Left lobe of liver (tissue), 2 donors: ENCODE measurements at places on chromosomes 7 and 10.

DNA sequence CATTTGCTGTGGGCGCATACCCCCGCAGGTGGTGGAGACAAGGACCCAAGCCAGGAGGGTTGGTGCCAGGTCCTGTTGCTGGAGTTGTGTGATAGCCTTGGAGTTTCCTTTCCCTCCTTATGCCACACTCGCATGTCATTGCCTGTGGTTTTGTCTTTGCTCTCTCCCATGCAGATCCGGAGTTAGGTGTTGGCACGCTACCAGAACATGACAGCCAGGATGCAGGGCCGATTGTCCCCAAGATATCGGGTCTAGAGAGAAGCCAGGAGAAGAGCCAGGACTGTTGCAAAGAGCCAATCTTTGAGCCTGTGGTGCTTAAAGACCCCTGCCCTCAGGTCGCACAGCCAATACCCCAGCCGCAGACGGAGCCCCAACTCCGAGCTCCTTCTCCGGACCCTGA lies 369.2 kb upstream of the GALNT17 start:
- DNase-seq: no peak

- no peak for DNase-seq
Observed at GRCh38 chr10:14806318-14806717, 31.5 kb downstream of the CDNF start.

GRCh38 chr7:158388072-158388471 lies 199.6 kb downstream of the PTPRN2 start:
- DNase-seq: no peak

DNA sequence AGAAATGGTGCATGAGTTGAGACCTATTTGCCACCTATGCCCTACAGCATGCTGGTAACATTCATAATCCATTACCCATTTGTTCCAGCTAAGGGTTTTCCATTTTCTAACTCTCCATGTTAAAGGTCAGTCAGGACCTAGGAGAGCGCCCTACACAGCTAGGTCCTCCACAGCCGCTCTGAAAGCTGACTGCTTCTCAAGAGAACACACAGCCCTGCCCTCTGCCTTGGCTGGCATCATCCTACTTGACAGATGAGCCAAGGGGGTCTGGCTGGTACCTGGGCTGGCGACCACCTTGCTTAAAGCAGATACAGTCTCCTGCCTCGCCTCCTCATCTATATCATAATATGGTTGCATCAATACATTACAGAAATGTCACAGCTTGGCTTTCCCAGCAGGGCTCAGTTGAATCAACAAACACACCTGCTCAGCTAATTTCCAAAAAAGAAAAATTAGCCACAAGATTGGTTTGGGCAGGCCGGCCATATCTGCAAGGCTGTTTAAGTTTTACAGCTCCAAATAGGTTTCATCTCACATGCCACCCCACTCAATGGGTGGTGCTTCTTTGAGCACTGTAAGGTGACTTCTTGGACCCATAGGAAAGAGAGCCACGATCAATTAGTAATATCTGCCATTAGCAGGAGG lies 17.3 kb downstream of the TLL2 start:
- no peak for DNase-seq

DNA sequence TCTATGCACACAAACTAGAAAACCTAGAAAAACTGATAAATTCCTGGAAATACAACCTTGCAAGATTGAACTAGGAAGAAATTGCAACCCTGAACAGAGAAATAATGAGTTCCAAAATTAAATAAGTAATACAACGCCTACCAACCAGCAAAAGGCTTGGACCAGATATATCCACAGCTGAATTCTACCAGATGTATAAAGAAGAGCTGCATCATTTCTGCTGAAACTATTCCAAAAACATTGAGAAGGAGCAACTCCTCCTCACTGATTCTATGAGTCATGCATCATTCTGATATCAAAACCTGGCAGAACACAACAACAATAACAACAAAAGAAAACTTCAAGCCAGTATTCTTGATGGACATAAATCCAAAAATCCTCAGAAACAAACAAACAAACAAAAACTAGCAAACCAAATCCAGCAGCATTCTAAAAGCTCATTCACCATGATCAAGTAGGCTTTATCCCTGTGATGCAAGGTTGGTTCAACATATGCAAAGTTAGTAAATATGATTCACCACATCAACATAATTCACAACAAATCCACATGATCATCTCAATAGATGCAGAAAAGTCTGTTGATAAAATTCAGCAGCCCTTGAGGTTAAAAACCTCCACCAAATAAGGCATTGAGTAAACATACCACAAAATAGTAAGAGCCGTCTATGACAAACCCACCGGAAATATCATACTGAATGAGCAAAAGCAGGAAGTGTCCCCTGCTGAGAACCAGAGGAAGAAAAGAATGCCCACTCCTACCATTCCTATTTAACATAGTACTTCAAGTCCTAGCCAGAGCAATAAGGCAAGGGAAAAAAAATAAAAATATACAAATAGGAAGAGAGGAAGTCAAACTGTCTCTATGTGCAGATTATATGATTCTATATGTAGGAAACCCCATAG lies 98.2 kb downstream of the PCDH15 start:
- no peak for DNase-seq

DNA sequence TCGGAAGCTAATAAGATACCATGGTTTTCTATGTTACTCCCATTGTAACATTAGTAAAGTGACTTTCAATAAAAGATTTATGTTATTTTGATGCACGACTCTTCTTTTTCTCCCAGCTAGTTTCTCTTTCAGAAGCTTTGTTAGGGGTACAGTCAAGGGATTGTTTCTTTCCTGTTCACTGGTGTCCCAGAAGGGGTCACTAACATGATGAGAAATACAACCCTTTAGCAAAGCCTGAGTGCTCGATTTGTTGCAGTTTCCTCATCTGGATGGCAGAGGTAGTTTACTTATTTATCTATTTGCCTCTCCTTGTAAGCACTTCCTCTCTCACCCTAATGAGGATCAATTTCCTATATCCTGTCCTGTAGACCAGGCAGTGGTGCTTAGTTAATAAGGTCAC lies 17.0 kb downstream of the SRI start:
- no peak for DNase-seq

- no peak for DNase-seq
Observed at GRCh38 chr7:92357260-92357659, 90.0 kb upstream of the GATAD1 start.

- no peak for DNase-seq
Observed at GRCh38 chr7:124688991-124689390, 76.6 kb downstream of the GPR37 start.

DNA sequence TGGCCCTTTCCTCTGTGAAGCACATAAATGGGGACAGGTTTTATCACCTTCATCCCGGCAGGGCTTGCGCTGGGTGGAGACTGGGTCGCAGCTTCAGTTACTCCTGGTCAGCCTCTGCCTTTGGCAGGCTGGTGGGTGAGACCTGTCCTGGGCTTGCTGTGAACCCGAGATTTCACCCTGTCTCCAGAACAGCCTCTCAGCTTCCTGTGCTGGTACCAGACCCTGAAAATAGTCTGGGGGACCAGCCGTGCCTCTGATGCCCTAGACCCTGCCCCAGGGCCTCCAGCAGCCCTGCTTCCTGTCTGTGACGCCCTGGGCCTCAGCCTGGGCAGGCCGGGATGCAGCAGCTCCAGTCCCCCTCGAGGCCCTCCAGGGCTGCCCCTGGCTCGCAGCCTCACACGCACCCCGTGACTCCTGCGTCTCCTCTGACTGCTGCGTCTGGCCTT lies 13.2 kb upstream of the PWWP2B start:
- DNase-seq: no peak

- no peak for DNase-seq
Observed at GRCh38 chr7:130463553-130464434, 23.0 kb upstream of the CEP41 start.

DNA sequence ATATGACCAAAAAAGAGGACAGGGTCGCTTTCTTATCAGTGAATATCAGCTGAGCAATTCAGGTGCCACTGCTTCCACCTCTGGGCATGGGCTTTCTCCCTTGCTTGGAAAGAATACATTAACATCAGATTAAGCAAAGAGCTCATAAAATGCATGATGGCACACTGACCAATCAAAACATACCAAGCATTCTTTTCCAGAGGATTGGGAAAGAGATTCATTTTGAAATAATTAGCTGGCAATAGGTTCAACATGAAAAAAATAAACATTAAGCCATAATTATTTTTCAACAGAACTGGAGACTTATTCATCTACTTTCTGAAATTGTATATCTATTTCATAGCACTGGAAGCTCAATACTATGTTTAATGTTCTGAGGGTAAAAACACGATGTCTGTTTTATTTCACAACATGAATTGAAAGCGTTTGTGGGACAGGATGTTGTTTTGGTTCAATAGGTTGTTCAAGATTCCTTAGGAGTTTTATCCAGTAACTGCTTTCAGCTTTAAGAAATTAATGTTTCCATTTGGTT lies 53.2 kb downstream of the TFAM start:
- no peak for DNase-seq

DNA sequence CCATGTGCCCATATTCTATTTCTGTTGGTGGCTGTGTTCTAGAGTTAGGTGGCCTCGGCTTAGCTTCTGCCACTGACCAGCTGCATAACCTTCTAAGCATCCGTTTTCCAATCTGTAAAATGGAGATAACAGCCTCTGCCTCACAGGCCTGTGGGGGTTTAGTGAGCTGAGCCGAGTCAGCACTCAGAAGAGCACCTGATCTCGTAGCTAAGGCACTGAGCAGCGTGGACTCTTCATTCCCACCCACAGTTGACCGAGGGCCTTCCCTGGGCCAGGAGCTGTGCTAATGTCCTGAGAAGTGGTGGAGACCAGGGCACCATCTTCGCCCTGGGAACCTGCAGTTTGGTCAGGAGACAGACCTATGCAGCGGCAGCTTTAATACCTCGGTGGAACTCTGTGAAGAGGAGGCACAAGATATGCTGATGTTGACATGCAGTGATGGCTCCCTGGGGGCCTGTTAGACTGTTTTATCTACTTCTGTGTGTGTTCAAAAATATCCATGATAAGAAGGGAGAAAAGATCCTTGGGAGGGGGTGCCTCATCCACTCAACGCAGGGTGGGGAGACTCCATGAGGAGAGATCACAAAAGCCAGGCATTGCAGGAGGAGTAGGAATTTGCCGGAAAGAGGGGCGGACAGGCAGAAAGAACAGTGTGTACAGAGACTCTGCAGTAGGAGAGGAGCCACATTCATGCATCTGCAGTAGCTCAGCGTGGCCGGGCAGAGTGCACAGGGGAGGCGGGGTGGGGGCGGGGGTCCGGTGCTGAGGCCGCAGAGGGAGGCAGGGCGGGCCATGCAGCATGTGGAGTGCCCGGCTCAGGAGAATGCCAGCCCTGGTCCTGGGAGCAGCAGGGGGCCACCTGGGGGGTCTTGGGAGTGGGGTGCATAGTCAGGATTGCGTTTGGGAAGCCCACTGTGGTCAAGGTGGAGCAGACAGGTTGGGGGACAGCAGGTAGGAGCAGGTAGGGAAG lies 136.8 kb downstream of the C10orf105 start:
- DNase-seq: no peak

GRCh38 chr10:50281967-50282522 lies 30.7 kb upstream of the ASAH2 start:
- DNase-seq: no peak

- DNase-seq: no peak
Observed at GRCh38 chr10:127293640-127294039, 97.2 kb upstream of the INSYN2A start.

DNA sequence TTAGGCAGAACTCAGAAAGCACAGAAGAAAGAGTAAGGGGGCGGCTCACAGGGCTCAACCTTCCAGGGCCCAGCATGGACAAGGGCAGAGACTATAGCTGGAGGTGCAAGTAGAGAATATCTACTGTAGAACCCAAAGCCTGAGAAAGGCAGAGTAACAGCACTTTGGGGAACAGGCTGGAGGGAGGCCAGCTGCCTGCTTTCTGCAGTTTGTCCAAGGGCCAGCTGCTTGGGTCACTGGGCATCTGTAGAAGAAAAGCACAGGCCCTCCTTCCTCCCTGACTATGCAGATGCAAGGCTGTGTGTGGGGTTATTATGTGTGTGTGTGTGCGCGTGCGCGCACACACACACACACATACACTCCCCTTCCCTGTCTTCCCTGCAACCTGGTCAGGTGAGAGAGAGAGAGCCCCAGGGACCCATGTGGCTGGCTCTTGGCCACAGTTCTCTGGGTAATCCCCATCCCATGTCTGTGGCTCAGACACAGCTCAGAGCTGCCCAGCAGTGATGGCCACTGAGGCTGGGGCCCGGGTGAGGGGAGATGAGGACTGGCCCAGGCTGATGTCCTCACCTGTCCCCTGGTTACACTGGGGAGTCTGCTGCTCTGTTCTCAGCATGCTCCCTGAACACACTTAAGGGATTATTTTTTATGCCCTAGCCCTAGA lies 9.0 kb downstream of the ADRA2A start:
- DNase-seq: no peak

DNA sequence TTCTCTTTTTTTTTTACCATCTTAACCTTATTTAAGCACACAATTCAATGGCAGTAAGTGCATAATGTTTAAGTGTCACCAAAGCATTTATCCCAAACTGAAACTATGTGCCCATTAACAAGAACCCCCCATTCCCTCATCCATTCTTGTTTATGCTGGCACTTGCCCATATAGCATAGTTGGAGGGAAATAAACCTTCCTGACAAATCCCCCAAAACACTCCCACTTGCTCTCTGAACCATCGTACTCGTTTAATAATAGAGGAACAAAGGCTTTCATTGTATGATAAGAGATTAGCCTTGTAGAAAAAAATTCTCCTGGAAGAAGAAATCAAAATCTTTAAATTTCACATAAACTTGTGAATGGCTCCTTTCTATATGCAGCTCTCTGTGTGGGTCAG lies 26.4 kb upstream of the KCNMA1 start:
- no peak for DNase-seq

DNA sequence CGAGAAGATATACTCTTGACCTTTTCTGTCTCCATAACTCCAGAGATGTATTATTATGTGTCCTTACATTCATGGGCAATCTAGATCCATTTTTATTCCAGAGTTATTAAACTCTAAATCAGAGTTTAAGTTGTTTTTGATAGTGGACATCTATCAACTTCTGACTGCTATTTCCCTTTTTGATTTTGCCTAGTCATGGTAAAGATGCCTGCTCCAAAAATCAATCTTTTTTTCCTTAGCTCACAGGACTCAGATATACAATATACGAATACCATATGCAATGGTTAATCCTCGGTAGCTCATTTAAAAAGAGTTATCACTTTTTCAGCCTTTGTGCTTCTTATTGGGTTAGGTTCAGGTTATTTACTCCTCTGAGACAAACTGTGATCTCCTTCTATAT lies 15.8 kb upstream of the ZEB1 start:
- no peak for DNase-seq

DNA sequence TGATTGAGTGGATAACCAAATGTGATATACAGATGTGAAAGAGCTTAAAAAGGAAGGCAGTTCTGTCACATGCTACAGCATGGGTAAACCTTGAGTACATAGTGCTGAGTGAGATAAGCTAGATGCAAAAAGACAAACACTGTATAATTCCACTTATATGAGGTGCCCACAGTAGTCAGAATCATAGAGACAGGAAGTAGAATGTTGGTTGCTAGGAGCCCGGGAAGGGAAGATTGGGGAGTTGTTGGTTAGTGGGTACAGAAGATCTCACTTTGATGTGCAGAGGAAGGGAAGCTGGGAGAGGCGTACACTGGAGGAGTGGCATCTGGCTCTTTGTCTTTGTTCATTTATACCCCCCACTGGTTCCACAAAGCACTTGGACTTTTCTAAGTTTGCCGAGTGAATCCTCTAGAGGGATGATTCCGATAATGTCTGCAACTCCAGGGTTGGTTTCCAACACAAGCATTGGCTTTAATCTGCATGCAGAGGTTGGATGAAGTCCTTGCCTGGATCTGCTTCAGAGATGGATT lies 39.5 kb downstream of the TSPAN14 start:
- DNase-seq: no peak
